ENCODE measurements at places on chromosomes 5 and 9.
A peak's percentile ranks its signal among the peaks of the same experiment; 100 is the strongest.

- no peak for DNase-seq
Measured at GRCh38 chr9:123284656-123285055, 16.3 kb upstream of the STRBP start.

- no peak for DNase-seq
Measured at GRCh38 chr9:83041771-83042170, 21.2 kb downstream of the RASEF start.

- no peak for DNase-seq
Measured at GRCh38 chr9:88075966-88076285, 62.3 kb downstream of the SPATA31C2 start.

- peak; percentile 47 for DNase-seq
Measured at GRCh38 chr5:143008809-143009521, 238.8 kb downstream of the ARHGAP26 start.

- DNase-seq: no peak
Measured at GRCh38 chr5:111517853-111518501, 5.6 kb upstream of the STARD4 start.

- DNase-seq: no peak
Measured at GRCh38 chr9:101409079-101409477, 10.4 kb downstream of the ZNF189 start.

DNA sequence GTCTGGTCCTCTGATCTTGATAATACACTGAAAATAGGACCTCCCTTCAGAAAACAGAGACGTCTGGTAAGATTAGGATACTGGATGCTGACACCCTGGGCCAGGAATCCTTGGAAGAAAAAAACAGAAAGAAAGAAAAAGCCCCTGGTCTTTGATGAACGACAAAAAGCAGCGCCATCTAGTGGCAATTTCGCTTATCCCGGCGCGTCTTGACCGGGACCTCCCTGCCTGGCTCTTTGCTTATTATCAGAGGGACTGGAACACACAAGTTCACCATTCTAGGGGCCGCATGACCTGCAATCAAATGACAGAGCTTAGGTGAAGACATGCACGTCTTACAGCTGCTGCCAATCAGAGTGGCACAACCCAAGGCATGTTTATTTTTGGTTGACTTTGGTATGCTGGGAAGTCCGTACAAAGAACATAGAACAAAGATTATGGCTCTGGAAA is 114.9 kb upstream of the NFIB start:
- DNase-seq: peak; percentile 2

DNA sequence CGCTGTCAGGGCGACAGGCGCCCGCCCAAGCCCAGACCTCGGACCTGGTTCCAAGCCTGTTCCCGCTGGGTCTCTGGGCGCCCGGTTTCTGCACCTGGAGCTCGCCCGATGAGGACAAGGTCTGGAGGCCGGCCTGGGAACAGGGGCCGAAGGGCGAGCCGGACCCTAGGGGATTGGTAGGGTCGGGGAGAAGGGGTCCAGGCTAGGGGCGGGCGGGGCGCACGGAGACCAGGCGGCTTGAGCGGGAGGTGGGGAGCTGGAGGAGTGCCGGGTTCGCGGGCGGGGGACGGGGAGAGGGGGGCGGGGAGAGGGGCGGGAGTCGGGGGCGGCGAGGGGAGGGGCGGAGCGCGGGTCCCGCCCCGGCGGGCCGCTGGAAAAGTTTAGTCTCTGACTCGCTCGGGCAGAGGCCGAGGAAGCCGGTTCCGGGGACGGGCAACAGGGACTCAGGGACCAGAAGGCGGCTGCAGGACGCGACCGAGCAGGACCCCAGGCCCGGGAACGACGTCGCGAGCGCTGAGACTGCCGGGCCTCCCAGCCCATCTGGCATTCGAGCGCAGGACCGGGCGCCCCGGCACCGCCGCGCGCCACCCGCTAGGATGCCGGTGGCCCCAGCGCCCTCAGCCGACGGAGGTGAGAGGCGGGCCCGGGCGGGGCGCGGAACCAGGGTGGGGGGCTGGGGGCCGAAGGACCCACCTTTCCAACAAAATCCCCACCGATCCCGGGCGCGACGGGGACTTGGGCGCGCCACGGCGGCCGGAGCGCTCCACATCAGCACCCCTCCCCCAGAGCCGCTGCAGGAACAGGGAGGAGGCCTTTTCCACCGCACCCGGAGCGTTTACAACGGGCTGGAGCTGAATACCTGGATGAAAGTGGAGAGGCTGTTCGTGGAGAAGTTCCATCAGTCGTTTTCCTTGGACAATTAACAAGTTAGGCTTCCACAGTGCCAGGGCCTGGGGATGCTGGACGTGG is at the start of gene S1PR3:
TSS of gene S1PR3 (plus strand) at position 403 of the 969 bp plus-strand sequence. CDS start 9,733 bp downstream, outside the sequence.
- DNase-seq: no peak

DNA sequence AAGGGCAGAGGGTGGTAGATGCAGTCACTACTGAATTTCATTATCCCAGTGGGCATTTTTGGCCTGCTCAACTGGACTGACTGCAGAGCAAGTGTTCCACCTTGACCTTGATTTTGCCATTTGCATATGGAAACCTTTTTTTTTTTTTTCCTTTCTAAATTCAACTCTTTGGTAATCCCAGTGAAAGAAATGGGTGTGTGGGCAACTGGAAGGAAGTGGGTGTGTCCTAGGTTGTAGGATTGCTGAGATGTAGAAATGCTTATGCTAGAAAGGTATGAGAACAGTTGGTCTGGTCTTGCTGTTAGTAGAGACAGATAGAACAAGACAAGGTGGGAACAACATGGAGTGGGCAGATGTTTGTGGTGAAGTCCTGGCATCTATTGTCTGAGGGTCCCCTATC is 7.8 kb upstream of the IL12B start:
- DNase-seq: no peak

DNA sequence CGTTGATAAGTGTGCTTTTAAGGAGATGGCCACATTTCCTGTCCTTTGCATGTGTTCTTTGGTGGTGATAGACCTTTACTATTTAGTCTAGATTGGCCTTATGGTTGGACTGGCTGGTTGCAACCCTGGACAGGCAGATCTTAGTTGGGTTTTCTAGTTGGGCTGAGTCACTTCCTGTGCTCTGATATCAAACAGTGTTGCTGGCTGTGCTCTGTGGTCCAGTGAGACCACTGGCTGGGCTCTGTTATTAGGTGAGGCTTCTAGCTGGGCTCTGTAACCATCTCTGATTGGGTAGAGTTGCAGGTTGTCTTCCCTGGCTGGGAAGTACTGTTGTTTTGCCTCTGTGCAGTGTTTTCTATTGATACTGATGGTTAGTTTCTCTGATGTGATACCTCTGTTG is 432.5 kb downstream of the LRRC70 start:
- DNase-seq: no peak

GRCh38 chr5:75156585-75156984 is 80.1 kb downstream of the ANKRD31 start:
- no peak for DNase-seq

GRCh38 chr9:129383019-129383560 is 205.0 kb upstream of the IER5L start:
- no peak for DNase-seq

DNA sequence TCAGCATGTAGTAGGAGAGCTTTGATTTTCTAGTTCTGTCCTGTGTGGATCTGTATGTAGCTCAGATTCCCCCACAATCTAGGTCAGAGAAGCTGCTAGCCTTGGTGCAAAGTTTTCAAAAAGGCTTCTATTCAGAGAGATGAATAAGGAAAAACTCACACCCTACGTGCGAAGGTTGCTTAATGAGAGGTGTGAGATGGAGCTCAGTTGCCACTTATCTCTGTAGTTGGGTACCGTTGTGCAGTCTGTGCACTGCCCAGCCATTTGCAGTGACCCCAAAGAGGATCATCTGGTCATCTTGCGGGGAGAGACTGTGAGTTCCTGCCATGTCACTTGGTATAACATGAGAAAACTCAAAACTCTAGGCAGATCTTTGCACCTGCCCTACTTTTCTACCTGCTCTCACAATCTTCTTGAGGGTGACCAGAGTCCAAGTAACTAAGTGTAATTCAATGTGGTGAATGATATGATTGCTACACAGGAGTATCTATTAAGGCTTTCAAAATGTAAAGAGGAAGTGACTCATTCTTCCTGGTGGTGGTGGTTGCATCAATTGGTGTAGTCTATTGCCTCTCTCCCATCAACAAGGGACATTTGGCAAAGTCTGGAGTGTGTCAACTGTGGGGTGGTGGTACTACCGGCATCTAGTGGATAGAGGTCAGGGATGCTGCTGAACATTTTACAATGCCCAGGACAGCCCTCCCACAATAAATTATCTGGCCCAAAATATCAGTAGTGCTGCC is 65.2 kb downstream of the TMC1 start:
- no peak for DNase-seq

DNA sequence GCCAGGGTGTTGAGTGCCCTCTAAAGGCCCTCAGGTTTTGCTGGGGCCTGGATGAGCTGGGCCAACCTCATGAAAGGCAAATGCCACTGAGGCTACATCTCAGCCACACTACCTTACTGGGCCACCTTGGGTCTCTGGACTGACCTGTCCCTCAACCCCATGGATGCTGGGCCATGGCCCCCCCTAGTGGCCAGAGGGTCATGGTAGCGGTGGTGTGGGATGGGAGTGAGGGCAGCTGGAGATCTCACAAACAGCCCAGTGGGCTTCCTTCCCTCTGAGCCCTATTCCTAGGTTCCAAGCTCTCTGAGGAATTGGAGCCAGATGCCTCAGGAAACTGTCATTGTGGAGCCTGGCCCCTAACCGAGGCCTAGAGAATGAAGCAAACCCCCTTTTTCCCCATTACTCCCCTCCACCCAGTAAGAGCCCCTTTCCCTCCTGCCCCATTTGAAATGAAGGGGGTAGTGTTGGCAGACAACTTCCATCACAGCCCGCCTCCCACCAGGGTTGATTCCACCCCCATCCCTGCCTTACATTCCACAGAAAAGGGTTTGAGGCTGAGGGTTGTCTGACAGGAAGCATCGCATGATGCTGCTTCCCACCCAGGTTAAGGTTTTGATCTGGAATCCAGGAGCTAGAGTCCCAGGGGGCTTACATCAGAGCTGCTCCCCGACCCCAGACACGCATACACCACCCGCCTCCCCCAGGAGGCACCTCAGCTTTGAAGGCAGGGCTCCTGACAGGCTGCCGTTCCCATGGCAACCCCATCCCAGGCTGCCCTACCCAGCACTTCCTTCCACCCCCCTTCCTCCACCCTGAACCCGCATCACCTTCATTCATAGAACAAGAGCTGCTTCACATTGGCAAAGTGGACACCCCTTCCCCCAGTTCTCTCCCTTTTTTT is 63.9 kb downstream of the PCDH1 start:
- no peak for DNase-seq

- no peak for DNase-seq
Measured at GRCh38 chr9:88531920-88532698, 2.9 kb upstream of the NXNL2 start.

- DNase-seq: no peak
Measured at GRCh38 chr9:33153666-33154065, 13.5 kb downstream of the B4GALT1 start.

DNA sequence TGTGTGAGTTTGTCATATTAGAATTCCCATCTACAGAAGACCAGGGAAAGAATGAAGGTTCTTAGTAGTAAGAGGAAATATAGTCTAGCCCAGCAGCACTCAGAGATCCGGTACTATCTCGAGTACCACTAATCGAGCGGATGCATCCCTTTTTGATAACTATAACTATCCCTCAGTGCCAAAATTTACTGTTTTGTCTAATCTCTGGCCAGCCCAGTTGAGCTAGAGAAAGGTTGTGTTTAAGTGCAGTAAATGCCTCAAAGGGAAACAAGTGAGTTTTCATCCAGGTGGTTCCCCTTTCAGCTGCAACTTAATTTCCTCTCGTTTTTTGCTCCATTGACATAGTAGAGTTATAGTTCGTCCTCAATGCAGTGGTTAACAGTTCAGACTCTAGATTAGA is 146.7 kb downstream of the GPBP1 start:
- DNase-seq: no peak

DNA sequence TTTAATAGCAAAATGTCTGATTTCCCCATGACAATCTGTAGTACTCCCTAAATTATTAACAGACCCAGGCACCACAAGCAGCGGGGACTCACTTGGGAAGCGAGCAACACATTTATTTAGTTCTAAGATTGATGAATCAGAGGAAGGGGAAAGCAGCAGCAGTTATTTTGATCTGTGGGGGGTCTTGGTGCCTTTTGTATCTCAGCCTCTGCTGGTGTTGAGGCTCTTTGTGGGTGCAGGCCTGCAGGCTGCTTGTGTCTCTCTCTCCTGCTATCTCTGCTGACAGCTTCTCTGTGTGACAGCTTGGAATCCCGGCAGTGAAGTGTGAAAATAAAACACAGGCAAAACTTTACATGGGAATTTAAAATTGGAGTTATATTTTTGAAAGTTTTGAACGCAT is 878.2 kb upstream of the DMAC1 start:
- DNase-seq: no peak

DNA sequence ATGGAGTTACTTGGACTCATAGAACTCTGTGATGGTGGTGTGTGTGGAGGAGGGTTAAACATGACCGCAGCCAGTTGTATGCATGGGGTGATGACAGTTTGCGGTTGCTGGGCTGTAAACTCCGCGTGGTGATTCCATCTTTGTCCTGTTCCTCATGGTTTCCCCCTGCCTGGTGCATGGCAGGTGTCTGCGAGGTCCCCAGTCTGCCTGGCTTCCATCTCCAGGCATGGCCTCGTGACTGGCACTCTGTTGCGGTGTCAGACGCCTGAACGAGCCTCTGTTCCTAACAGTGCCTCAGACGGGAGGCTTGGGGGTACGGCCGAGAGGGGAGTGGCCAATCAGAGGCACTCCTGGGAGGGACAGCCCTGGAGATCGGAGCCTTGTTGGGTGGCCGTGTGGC is 33.9 kb upstream of the SH3PXD2B start:
- no peak for DNase-seq

DNA sequence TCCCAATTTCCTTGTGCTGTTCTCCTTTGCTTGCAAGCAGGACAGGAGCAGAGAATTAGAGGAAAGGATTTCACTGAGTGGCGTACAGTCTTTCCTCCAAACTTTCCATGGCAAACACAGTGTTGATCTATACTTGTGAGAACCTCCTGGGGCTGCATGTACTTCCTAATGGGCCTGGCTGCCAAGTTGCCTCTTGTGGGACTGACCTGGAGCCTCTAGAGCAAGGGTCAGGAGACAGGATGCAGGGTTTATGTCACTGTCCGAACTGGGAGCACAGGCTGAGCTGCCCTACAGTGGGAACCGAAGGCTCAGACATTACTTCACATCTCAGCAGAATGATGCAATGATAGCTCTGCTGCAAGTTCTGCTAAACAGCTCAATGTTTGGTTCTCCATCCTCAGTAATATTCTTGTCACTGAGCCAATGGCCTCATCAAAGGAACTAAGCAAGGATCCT is 102.3 kb downstream of the ENC1 start:
- DNase-seq: no peak

GRCh38 chr5:154367101-154367500 is 78.7 kb upstream of the SAP30L start:
- no peak for DNase-seq

- DNase-seq: no peak
Measured at GRCh38 chr9:26954050-26954508, 2.1 kb upstream of the IFT74 start.

- DNase-seq: peak; percentile 22
Measured at GRCh38 chr9:6054280-6055099, 39.1 kb upstream of the RANBP6 start.

GRCh38 chr9:27784847-27785713 is 211.8 kb upstream of the C9orf72 start:
- DNase-seq: no peak

GRCh38 chr5:174937201-174938123 is 213.1 kb downstream of the MSX2 start:
- no peak for DNase-seq

- no peak for DNase-seq
Measured at GRCh38 chr5:139740138-139740991, 55.2 kb upstream of the PSD2 start.

Data from stimulated activated CD8-positive, alpha-beta memory T cell treated with anti-CD3 and anti-CD28 coated beads, Interleukin-4, amount 100 ng/mL, for 1 hour (primary cell).